Right cardiac atrium (tissue), 5 donors: ENCODE measurements at places on chromosomes 16 and 17. TPM values are rescaled to one million over a fixed set of nuclear protein-coding genes. Genes with fewer than 3 reads are reported as not detected.

The ABI3 gene
- 7.4 TPM for total RNA-seq

The C17orf107 gene
- total RNA-seq = 2.8 TPM

The CLDN7 gene
- 3.4 TPM for total RNA-seq

The GRB7 gene
- 0.39 TPM for total RNA-seq

The OTOP3 gene
- total RNA-seq = not detected

The CD300LB gene
- total RNA-seq = not detected

The ARHGAP44 gene
- 7.8 TPM for total RNA-seq

The TP53TG3D gene
- 0.77 TPM for total RNA-seq

The RPH3AL gene
- total RNA-seq = 9.1 TPM

The CTU2 gene
- total RNA-seq = 12.0 TPM

The ASGR2 gene
- 0.21 TPM for total RNA-seq

The PLCD3 gene
- total RNA-seq = 133 TPM

The PMM2 gene
- total RNA-seq = 10.5 TPM

The NUP88 gene
- 28.5 TPM for total RNA-seq

The CCL14 gene
- 5.1 TPM for total RNA-seq

The AHSP gene
- total RNA-seq = not detected

The CDRT15 gene
- total RNA-seq = not detected

The KRTAP1-5 gene
- total RNA-seq = not detected

The C16orf86 gene
- 3.9 TPM for total RNA-seq

The CHST5 gene
- total RNA-seq = 0.14 TPM

The LDHD gene
- total RNA-seq = 43.5 TPM

The MRPL38 gene
- 94.2 TPM for total RNA-seq

The PDXDC1 gene
- 88.3 TPM for total RNA-seq

The CACNB1 gene
- 5.8 TPM for total RNA-seq

The NAGS gene
- 4.0 TPM for total RNA-seq

The DERL2 gene
- total RNA-seq = 31.8 TPM

The CLEC3A gene
- total RNA-seq = not detected

The TEKT1 gene
- total RNA-seq = not detected

The TEKT5 gene
- total RNA-seq = not detected

The ADAMTS18 gene
- total RNA-seq = not detected

The MSI2 gene
- 105 TPM for total RNA-seq

The CACNG3 gene
- not detected for total RNA-seq

The UTP4 gene
- total RNA-seq = 35.1 TPM

The HSF4 gene
- 70.0 TPM for total RNA-seq
